ENCODE measurements at places on chromosomes 6 and 20.

- DNase-seq, result no peak
Observed at GRCh38 chr20:10998476-10998875, 324.7 kb upstream of the JAG1 start.

DNA sequence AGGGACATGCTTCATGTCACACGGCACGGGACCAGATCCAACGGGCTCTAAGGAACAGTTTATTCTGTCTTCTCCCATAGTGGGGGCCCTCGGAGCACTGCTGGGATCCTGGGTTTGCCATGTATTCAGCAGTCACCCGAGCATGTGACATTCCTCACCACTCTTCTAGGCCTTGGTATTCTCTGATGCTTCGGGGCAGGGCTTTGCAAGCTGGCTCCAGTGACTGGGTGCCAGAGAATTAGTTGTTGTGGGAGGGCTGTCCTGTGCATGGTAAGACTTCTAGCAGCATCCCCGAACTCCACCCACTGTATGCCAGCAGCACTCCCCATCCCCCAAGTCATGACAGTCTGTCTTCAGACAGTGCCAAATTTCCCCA is 5.4 kb downstream of the CCN5 start:
- no peak for DNase-seq

GRCh38 chr20:22629447-22629846 is 45.1 kb upstream of the FOXA2 start:
- no peak for DNase-seq

- no peak for DNase-seq
Observed at GRCh38 chr6:52571099-52571755, 5.6 kb downstream of the TRAM2 start.

GRCh38 chr20:34615477-34615876 is 57.0 kb downstream of the MAP1LC3A start:
- no peak for DNase-seq

- no peak for DNase-seq
Observed at GRCh38 chr20:1706079-1706478, 48.5 kb upstream of the SIRPG start.

GRCh38 chr6:35788423-35788982 is 7.7 kb downstream of the CLPSL1 start:
- no peak for DNase-seq

DNA sequence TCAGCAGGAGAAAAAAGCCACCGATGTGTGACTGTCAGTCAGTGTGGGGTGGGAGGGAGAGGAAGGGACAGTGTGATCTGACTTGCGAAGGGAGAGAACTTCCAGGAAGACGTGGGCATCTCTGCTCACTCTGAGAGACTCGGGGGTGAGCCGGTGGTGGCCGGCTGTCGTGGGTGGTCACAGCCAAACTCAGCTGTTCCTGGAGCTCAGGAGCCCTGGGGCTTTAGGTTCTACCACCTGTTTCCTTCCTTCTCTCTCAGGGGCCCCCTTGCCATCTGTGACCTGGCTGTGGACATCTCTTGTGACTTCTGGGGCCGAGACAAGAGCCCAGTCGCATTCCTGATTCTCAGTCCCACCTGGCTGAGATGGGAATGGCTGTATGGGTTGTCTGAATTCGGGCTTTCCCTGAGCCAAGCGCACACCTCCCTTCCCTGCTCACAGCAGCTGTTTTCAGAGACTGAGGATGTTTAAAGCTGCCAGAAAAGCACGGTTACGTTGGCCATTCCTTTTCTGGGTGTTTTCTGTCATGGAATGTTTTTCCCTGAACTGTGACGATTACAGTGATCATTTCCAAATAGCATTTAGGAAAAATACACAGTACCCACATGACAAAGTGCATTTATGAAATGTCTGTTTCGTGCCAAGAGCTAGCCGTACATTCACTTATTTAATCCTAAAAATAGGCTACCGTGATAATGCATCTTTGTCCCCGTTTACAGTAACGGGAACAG is 36.5 kb downstream of the SYNJ2 start:
- no peak for DNase-seq

DNA sequence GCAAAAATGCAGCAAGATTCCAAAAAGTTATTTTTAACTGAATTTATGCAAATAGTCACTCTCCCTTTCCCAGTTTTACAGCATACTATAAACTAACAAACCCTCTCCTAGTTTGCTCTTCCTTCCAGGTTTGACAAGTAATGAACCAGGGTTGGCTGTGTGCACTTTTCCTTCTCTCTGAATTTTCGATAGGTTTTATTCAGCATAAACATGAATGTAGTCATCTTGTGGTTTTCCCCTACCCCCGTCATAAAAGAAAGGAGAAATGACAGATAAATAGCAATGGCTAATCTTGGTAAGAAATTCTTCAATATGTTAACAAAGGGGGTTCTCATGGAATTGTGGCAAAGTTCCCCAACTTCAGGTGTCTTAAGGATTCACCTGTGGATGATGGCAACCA is 26.3 kb downstream of the PRDM1 start:
- DNase-seq, result no peak

- DNase-seq, result no peak
Observed at GRCh38 chr20:4876731-4877130, 124.6 kb downstream of the SLC23A2 start.

- DNase-seq, result no peak
Observed at GRCh38 chr6:25458485-25458884, 179.3 kb downstream of the CARMIL1 start.

GRCh38 chr20:329851-330232 is 4.5 kb downstream of the SOX12 start:
- no peak for DNase-seq

DNA sequence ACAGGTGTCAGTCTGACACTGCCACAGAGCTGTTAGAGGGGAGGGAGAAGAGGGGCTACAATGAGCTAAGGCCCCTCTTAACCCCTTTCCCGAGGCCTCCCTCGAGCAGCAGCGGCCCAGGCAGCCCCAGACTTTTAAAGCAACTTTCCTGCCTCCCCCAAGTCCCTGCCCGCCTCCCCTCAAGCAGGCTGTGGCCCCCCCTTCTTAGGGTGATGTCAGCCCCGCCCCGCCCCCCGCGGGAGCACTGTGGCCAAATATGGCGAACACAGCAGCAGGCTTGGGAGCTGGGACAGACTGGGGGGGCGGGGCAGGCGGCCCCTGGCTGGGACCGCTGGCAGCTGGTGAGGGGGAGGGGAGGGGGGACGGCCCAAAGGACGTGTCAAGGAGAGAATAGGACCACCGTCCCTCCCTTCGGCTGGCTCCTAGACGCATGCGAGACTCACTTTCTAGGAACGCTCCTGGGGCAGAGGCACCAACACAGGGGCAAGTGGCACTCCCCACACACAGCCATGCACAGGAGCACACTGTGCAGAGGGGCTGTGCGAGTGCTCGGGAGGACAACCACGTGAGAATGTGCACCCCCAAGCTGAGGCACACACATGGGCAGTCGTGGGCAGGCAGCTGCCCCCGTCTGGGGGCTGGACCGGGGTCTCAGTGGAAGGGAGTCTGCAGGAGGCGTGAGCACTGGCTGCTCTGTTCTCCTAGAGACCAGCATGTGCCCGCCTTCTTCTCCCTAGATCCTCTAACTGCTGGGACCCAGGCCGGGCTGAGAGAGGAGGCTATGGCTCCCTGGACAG is 6.7 kb downstream of the TEAD3 start:
- no peak for DNase-seq

DNA sequence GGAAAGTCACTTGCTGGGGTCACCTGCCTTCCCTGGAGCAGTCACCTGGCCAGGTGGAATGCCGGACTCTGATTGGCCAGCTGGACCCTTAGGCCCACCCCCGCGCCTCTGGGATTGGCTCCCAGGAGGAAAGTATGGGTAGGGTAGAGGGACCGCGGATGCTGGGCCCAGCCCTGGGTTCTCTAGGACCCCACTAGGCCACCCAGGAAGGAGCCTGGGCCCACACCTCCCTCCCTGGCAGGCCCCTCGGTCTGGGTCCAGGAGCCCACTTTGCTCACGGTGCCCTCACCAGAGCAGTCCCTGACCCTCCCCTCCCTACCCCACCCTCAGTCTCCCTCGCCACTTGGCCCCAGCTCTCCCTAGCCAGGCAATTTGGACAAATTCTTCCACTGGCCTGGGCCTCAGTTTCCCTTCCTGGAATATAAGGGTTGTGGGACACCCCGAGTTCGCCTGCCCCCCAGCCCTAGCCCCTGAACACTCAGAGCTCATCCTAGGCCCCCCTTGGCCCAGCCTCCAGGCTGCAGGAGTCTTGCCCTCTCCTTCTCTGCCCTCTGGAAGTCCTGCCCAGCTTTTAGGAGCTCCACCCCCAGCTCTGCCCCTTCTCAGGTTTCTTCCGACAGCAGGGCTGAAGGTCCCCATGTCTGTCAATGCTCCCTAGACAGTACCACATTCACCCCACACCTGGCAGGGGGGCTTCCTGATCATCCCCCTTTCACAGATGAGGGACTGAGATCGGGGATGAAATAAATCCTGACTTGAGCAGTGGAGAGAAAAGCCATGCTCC is 299.6 kb downstream of the TAF4 start:
- no peak for DNase-seq

- no peak for DNase-seq
Observed at GRCh38 chr20:63982937-63983336, 2.0 kb downstream of the PRPF6 start.

DNA sequence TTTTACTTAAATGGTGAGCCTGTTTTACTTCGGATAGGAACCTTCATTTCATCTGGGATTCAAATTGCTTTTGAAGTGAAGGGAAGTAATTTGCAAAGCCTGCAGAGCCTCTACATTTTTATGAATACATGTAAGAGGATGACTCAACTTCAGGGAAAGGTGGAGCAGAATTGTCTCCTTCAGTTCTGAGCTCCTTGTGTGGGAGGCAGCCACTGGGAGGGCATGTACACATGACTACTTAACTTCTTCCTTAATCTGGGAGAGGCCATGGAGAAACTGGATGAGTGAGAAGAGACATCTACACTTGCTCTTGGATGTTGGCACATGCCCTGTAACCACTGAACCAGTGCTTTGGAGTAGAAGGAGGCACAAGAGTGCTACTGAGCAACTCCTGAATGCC is 145.1 kb upstream of the NRSN1 start:
- DNase-seq, result no peak

Data from activated naive CD4-positive, alpha-beta T cell treated with anti-CD3 and anti-CD28 coated beads, Interleukin-2, amount 50 U/mL, for 16 hours (primary cell).